Hepatic stellate cell (primary cell): ENCODE measurements at places on chromosomes 12 and 14.

DNA sequence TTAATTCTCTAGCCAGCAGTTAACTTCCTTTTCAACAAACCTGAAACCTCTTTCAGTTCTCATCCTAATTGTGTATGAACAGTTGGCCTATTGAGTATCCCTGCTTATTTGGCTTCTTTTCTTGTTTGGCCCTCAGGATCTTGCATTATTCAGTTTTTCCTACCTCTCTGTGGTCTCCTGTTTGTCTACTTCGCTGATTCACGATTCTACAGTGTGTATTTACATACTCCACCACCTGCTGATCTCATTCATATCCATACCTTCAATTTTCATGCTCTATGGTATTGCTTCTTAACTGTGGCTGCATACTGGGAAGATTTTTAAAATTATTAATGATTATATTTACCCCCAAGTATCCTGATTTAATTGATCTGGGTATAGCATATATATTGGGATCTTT lies 56.4 kb downstream of the RASSF9 start:
- no peak for DNase-seq

- no peak for DNase-seq
These were observed 104.2 kb downstream of the AACS start for GRCh38 chr12:125169451-125169850.

GRCh38 chr12:42166501-42166900 lies 21.8 kb upstream of the GXYLT1 start:
- no peak for DNase-seq

- no peak for DNase-seq
These were observed 2.3 kb downstream of the TM9SF1 start for GRCh38 chr14:24192933-24193332.

DNA sequence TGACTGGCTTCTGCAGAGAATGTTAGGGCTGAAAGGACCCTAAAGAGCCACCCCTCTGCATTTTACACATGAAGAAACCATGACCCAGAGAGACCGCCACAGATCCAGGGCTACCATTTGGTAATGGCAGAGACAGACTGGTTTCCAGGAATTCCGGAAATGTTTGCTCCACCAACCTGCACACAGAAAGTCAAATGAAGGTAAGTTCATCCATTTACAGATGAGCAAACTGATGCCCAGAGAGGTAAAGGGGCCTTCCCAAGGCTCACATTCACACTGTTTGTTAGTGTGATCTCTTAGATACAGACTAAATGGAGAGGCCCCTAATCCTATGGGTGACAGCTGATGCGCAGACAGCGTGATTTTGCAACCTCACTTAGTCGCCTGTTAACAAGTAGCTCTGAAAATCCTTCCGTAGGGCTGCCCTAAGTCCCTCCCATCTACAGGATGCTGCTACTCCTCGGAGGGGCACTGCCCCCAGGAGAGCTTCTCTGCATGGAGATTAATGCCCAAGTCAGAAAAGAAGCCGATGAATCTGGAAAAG lies 33.8 kb downstream of the ZFP36L1 start:
- no peak for DNase-seq

GRCh38 chr14:103820908-103821307 lies 26.5 kb downstream of the PPP1R13B start:
- no peak for DNase-seq

DNA sequence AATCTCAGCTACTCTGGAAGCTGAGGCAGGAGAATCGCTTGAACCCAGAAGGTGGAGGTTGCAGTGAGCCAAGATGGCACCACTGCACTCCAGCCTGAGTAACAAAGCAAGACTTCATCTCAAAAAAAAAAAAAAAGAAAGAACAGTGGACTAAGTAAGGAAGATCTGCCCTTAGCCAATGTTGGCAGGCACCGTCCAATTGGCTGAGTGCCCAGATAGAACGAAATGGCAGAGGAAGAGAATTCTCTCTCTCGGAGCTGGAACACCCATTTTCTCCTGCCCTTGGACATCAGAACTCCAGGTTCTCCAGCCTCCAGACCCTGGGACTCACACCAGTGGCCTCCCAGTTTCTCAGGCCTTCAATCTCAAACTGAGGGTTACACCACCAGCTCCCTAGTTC lies 49.9 kb downstream of the ESR2 start:
- no peak for DNase-seq

- DNase-seq = no peak
These were observed 22.2 kb upstream of the PLEKHG6 start for GRCh38 chr12:6288235-6288634.

GRCh38 chr12:114476159-114476558 lies 70.2 kb upstream of the TBX5 start:
- DNase-seq = no peak

- no peak for DNase-seq
These were observed 14.8 kb downstream of the PPP2R5C start for GRCh38 chr14:101776344-101776743.

- DNase-seq = no peak
These were observed 103.8 kb upstream of the ETV6 start for GRCh38 chr12:11545484-11546330.

GRCh38 chr12:95083471-95083870 lies 10.1 kb upstream of the NR2C1 start:
- no peak for DNase-seq
